Activated naive CD4-positive, alpha-beta T cell treated with Interleukin-2 at 50 U/mL for 16 hours (primary cell): ENCODE measurements at places on chromosomes 12 and 14.
A peak's percentile ranks its signal among the peaks of the same experiment; 100 is the strongest.

GRCh38 chr12:46150735-46151134 lies 118.1 kb downstream of the SLC38A1 start:
- DNase-seq = no peak

DNA sequence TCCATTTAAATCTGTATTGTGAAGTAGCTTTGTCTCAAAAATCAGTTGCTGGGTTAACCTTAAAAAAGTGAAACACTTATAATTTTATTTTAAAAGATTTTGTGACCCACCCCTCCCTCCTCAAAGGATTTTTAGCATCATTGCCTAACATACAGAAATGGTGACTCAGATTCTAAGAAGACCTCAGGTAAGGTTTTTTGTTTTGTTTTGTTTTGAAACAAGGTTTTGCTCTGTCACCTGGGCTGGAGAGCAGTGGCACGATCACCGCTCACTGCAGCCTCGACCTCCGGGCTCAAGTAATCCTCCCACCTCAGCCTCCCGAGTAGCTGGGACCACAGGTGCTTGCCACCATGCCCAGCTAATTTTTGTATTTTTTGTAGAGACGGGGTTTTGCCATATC lies 74.2 kb downstream of the GNS start:
- no peak for DNase-seq

GRCh38 chr14:20413744-20414082 lies 412 bp upstream of the TEP1 start:
- peak; percentile 10 for DNase-seq

DNA sequence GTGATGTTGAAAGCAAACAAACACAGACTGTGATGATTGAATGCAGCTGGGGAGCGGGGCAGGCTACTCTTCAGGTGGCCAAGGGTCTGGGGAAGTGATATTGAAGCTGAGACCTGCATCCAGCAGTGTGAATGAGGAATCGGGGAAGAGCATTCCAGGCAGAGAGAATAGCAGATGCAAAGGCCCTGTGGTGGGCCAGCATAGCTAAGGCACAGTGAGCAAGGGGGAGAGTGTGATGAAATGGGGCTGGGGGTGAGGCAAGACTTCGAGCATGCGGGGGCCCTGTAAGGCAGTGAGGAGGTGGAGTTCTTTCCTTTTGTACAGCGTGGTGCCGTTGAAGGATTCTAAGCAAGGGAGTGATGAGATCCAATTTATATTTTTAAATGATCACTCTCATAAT lies 77.4 kb downstream of the KCNK13 start:
- no peak for DNase-seq

DNA sequence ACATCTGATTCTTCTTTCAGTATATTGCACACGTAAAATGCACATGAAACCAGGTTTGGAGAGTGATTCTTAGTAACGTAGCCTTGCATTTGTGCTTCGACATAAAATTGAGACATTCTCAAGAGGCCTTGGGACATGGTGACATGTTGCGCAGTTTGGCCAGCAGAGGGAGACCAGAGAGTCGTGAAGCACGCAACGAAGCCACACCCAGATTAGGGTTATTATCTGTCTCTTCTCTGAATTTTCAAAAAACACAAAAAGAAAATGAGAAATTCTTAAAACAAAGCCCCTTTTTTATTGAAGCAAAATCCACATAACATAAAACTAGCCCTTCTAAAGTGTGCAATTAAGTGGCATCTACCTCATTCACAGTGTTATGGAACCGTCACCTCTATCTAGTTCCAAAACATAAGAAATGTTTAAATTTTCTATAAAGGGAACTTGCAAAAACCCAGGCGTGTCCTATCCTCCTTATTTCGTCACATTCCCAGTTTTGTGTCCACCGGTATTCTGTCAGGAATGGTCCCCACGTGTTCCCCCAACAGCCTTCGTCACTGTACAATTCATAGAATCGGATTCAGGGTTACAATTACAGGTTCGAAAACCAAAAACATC lies 108.8 kb upstream of the ATF7IP start:
- peak; percentile 80 for DNase-seq

- DNase-seq = no peak
Measured at GRCh38 chr12:119274636-119275065, 59.9 kb upstream of the CCDC60 start.

DNA sequence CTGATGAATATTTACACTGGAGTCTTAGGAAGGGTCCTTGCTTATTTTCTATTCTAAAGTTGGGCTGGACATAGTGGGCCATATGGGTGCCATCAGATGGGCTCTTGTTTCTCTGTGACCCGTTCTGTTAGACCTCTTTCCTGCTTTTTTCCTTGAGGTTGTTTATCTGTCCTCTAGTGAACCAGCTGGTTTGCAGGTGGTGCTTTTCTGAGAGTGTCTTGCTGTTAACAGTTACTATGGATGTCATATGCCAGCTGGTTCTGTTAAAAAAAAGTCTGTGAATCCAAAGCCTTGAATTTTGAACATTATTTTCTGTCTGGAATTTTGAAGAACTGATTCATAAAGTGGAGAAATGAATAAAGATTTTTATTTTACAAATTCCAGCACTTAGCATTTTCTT lies 29.2 kb downstream of the ZC3H14 start:
- DNase-seq = no peak

- DNase-seq = peak; percentile 50
Measured at GRCh38 chr14:99479906-99480869, at the start of gene SETD3. SETD3 (minus strand) TSS chr14:99480859; CDS start chr14:99465805, 15,054 bp downstream.

- no peak for DNase-seq
Measured at GRCh38 chr14:57751400-57751799, 114.5 kb downstream of the SLC35F4 start.

- peak; percentile 78 for DNase-seq
Measured at GRCh38 chr14:103528587-103529382, at the start of gene TRMT61A. TRMT61A (plus strand) TSS chr14:103529196; CDS start chr14:103529979, 783 bp downstream.

DNA sequence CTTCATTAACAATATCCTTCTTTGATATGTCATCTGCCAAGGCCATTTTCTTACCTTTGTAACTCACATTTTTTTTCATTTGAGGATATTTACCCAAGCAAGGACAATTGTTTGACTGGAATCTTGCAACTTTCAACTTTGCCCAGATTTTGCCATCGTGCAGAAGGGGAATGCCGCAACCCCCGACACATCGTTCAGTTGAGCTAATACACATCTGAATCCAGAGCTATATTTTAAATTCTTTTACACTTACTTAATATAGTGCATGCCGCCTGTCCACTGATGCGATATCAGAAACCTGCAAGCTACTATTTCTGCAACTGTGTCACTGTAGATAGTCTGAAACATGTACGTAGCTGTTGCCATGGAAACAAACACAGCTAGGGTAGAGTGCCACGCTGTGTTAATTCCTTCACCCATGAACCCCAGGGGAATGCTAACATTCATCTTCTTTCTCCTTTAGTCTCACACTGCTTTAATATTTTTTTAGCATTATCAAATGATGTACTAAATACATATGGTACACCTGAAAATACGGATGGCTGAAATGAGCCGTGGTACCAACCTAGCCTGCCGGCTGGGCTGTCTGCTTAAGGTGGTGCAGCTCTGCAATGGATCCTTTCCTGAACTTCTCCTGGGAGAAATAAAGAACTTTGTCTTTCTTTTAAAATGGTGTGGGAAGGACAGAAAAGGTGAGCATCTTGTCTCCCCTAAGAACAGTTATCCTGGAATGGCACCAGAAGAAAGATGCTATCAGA lies 77.0 kb upstream of the FOXN3 start:
- no peak for DNase-seq

GRCh38 chr14:101992708-101993107 lies 28.3 kb downstream of the DYNC1H1 start:
- DNase-seq = no peak

GRCh38 chr12:95104919-95105452 lies 31.6 kb upstream of the NR2C1 start:
- no peak for DNase-seq

DNA sequence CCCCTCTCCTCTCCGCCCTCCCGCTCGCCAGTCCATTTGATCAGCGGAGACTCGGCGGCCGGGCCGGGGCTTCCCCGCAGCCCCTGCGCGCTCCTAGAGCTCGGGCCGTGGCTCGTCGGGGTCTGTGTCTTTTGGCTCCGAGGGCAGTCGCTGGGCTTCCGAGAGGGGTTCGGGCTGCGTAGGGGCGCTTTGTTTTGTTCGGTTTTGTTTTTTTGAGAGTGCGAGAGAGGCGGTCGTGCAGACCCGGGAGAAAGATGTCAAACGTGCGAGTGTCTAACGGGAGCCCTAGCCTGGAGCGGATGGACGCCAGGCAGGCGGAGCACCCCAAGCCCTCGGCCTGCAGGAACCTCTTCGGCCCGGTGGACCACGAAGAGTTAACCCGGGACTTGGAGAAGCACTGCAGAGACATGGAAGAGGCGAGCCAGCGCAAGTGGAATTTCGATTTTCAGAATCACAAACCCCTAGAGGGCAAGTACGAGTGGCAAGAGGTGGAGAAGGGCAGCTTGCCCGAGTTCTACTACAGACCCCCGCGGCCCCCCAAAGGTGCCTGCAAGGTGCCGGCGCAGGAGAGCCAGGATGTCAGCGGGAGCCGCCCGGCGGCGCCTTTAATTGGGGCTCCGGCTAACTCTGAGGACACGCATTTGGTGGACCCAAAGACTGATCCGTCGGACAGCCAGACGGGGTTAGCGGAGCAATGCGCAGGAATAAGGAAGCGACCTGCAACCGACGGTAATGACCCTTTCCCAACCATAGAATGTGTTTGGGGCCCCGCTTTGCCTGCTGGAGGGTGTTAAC lies 615 bp downstream of the CDKN1B start:
- peak; percentile 24 for DNase-seq

- DNase-seq = no peak
Measured at GRCh38 chr12:101671833-101672232, 25.6 kb upstream of the CHPT1 start.

DNA sequence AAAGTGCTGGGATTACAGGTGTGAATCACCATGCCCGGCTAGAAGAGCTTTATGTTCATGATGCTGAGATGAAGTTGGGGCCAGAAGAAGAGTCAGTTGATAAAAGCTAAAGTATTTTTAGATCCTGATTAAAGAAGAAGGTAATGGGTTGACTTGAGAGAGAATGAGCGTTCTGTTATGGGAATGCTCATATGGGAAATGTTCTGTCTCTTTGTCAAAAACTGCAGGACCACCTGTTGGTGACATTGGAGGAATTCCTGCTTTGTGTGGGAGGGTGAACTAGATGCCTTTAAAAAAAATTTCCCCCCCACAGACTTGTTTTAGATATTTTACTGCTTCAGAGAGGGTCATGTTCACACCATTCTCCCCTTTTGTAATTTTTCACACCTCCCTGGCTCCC lies 6.7 kb downstream of the WDR20 start:
- no peak for DNase-seq

DNA sequence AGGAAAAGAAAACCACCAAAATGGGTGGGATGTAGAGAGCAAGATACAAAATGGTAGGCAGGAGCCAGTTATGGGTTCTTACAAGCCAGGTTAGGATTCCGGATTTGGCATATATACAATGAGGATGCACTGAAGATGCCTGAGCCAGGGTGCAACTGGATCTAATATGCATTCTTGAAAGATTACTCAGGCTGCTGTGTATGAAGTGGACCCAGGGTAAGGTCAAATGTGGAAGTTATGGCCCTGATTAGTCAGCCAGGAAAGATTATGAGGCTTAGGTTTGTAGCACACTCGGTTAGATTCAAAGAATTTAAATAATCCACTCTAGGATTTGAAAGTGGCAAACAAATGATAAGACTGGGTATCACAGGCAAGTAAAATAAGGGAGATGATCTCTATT lies 1750.7 kb upstream of the FLRT2 start:
- DNase-seq = no peak

GRCh38 chr12:3668479-3669165 lies 84.3 kb downstream of the CRACR2A start:
- no peak for DNase-seq

GRCh38 chr14:52961060-52961639 lies 10.3 kb upstream of the FERMT2 start:
- DNase-seq = peak; percentile 58

DNA sequence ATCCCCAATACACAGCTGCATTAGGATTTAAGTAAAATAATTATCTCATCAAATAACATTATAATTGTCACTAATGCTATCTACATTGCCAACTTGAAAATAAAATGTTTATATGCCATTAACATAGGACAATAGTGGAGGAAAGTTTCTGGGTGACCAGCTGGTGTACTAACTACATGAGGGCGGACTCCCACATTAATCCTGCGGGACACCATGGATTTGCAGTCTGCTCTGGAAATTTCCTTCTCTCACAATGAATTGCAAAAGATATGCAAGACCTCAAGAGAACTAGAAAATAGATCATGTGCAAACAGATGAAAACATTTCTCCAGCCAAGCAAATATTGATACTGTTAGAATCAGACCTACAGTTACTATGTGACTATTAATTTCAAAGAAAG lies 390.1 kb downstream of the NAV3 start:
- DNase-seq = no peak

DNA sequence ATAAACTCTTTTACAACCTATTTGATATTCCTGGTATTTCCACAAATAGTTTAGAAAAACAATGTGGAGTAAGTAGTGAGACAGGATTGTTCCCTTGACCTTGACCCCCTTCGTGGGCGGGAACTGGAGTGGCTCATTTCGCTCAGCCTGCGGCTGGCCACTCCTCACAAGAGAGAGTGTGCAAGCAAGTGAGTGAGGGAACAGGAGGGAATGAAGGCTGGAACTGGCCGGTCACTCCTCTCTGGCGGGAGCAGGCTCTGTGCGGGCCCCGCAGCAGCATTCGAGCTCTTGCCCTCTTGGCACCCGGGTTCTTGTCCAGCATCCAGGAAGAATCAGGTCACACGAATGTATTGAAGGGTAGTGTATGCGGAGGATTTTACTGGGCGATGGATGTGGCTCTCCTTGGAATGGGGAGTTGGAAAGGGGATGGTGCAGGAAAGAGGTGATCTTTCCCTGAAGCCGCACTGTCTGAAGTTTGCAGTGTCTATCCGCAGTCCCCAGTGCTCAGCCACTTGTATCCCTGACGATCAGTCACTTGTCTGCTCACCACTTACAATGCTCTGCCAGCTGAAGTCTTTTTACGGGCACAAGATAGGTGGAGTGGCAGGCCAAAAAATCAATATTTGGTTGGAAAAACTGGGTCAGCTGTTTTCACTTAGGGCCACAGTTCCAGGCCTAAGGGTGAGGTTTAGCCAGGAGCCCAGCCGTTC lies 28.0 kb upstream of the TXNRD1 start:
- no peak for DNase-seq

DNA sequence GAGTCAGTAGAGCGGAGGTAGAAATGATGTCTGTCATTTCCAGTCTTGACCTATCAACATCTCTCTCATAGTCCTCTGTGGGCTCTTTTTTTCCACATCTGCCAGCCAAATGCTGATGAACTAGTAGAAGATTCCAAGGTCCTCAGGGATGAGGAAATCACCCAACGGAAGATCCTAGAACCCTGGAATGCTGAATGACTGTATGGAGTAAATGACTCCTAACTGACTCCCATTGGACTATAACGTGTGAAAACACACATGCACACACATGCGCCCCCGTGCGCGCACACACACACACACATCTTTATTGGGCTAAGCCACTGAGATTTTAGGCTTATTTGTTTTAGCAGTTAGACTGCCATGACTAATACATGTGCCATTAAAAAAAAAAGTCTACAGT lies 159.2 kb downstream of the MYRFL start:
- no peak for DNase-seq
